Stomach (tissue), 19 donors: ENCODE measurements at places on chromosomes 12 and 14. TPM values are rescaled to one million over a fixed set of nuclear protein-coding genes. Genes with fewer than 3 reads are reported as not detected.

The TBX3 gene
- total RNA-seq: 5.7 TPM

The OR4Q3 gene
- not detected for total RNA-seq

DNA sequence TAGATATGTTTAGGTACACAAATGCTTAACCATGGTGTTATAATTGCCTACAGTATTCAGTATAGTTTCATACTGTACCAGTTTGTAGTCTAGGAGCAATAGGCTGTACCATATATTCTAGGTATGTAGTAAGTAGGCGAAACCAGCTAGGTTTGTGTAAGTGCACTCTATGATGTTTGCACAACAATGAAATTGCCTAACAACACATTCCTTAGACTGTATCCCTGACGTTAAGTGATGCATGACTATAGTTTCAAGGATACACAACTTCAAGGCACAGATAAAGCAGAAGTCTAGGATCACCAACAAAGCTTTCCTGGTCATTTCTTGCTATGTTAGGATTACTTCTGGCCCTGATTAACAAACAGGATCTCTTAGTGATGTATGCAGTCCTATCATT lies 135.1 kb downstream of the SLC38A1 start:
- no peak for DNase-seq
- no peaks in the 10 kb centered on the region for H3K27me3 ChIP-seq
- no peak overlapping the region for H3K4me3 ChIP-seq
- H3K27ac ChIP-seq: no peak overlapping the region

GRCh38 chr12:117827660-117828059 lies 141.1 kb downstream of the KSR2 start:
- H3K4me3 ChIP-seq: no peak overlapping the region
- H3K27me3 ChIP-seq: no peaks in the 10 kb centered on the region
- no peaks in the 10 kb centered on the region for H3K4me1 ChIP-seq
- no peak overlapping the region for H3K27ac ChIP-seq
- H3K36me3 ChIP-seq: no peaks in the 10 kb centered on the region

- no peaks in the 10 kb centered on the region for H3K4me1 ChIP-seq
- H3K27ac ChIP-seq: no peak overlapping the region
- no peaks in the 10 kb centered on the region for H3K36me3 ChIP-seq
- H3K27me3 ChIP-seq: no peaks in the 10 kb centered on the region
These were observed 111.4 kb downstream of the EGLN3 start for GRCh38 chr14:33839193-33840076.

DNA sequence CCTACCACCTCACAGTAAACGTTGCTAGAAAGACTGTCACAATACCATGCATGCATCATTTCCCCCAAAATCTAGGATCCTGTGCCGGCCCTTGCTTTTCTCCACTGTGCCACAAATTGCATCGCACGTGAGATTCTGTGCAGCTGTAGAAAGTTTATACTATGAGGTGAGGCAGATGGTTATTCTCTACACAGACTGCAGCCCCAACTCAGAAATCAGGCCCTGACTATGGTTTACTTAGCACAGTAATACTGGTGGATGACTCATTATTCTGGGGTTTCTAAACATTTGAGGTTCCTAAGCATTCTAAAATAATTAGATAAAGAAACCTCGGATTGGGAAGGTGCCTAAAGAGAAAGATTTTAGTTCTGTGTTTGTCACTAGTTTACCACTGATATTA lies 163.8 kb upstream of the CCDC198 start:
- DNase-seq: peak; percentile 38
- no peak overlapping the region for H3K4me3 ChIP-seq
- H3K36me3 ChIP-seq: no peaks in the 10 kb centered on the region
- H3K27me3 ChIP-seq: no peaks in the 10 kb centered on the region
- H3K4me1 ChIP-seq: no peaks in the 10 kb centered on the region
- H3K27ac ChIP-seq: no peak overlapping the region

The AMDHD1 gene
- not detected for total RNA-seq

The A2M gene
- total RNA-seq: 231 TPM

DNA sequence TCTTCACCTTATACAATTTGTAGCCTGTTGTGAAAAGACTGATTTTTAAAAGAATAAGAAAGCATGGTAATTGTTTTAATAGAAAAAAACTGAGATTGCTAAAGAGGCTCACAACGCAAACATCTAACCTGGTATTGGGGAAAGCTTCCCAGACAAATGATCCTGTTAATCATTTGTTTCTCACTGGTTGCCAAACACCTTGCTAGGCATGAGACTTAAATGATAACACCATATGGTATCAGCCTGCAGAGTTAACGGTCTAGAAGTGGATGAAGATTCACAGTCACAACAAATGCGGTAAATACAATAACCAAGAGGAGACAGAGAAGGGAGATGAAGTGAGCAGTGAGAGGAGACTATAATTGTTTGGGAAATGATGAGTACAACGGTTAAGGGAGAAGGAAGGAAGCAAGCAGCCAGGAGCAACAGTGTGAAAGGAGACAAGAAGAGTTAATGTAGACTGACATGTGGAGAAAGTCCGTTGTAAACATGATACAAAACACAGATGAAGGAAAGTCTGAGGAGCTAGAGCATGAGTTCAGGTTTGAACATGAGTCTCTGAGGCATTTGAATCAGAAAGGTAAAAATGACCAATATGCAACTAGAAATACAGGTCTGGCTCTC lies 19.8 kb downstream of the GXYLT1 start:
- no peak for DNase-seq
- no peak overlapping the region for H3K4me3 ChIP-seq
- H3K27me3 ChIP-seq: no peaks in the 10 kb centered on the region

The REP15 gene
- 16.5 TPM for total RNA-seq

- no peak overlapping the region for H3K4me3 ChIP-seq
- H3K4me1 ChIP-seq: no peaks in the 10 kb centered on the region
- DNase-seq: no peak
- H3K27me3 ChIP-seq: no peaks in the 10 kb centered on the region
- H3K27ac ChIP-seq: no peak overlapping the region
- no peaks in the 10 kb centered on the region for H3K36me3 ChIP-seq
These were observed 155.1 kb downstream of the KIF21A start for GRCh38 chr12:39287817-39288216.

DNA sequence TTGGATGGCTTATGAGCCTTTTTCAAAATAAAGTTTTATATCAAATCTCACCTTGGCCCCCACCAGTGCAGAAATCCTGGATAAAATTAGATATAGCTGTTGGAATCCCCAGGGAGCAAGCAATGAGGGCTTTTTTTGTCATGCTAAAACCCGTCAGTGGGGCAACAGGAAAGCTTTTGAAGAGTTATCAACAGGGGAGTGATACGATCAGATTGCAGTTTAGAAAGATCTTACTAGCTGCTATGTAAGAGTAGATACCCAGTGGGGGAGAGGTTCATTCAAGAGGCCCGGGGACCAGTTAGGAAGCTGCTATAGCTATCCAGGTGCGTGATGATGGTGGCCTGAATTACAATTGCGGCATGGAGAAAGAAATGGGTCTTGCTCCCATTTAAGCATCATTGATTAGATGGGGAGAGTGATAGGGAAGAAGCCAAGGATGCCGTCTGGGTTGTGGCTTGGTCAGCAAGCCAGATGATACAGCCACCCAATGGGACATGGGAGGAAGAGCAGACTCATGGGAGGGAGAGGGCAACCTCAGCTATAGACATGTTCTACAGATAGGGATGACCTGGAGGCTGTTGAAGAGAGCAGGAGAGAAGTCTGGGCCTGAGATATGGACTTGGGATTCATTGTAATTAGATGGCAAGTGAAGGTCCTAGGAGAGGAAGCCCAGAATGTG lies 272.4 kb downstream of the DPF3 start:
- DNase-seq: no peak
- H3K4me1 ChIP-seq: no peaks in the 10 kb centered on the region
- no peaks in the 10 kb centered on the region for H3K27me3 ChIP-seq
- H3K4me3 ChIP-seq: no peak overlapping the region
- H3K27ac ChIP-seq: no peak overlapping the region

DNA sequence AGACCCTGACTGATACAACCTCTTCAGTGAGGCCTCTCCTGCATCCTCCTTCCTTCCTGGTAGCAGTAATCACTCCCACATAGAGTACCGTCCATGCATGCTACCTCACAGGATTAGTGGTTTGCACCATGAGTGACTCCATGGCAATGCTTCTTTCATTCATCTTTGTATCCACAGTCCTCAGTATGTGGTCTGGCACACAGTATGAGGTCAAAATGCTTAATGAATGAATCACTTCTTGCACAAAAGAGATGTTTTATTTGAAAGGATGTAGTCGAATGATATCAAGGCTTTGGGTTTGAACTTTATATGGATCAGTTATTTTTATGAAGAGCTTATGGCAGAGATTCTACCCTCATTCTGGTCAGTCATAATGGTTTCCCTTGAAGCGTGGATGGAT lies 42.2 kb downstream of the KCNA5 start:
- H3K27ac ChIP-seq: no peak overlapping the region
- peaks cover 17% of the 10 kb centered on the region for H3K27me3 ChIP-seq
- no peaks in the 10 kb centered on the region for H3K4me1 ChIP-seq
- DNase-seq: no peak
- no peak overlapping the region for H3K4me3 ChIP-seq

The ST8SIA1 gene
- total RNA-seq: 5.0 TPM

The ARMH4 gene
- total RNA-seq: 2.2 TPM

The NPAS3 gene
- total RNA-seq: not detected

The B3GNT4 gene
- total RNA-seq: not detected

DNA sequence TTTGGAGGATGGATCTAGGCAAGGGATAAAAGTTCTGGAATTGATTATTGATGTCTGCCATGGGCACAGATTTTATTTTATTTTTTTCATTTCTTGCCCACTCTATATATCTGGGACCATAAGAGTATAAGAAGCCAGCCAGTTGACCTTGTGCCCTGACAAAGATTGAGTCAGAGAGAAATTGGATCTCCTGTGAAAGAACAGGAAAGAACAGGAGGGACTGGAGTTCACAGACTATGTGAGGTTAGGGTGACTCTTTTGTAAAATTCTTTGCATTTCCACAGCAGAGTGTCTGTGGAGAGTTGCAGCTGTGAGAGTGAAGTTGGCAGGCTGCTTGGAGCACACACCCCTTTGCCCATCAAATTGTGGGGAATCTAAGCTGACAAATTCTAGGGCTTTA lies 358.4 kb upstream of the TBX3 start:
- H3K27ac ChIP-seq: no peak overlapping the region
- H3K36me3 ChIP-seq: no peaks in the 10 kb centered on the region
- no peak overlapping the region for H3K4me3 ChIP-seq
- H3K27me3 ChIP-seq: no peaks in the 10 kb centered on the region
- H3K4me1 ChIP-seq: no peaks in the 10 kb centered on the region

The RIPK3 gene
- 6.4 TPM for total RNA-seq

The KRT85 gene
- total RNA-seq: not detected

- no peak overlapping the region for H3K4me3 ChIP-seq
- peaks cover 11% of the 10 kb centered on the region for H3K4me1 ChIP-seq
- H3K36me3 ChIP-seq: no peaks in the 10 kb centered on the region
- H3K27ac ChIP-seq: no peak overlapping the region
These were observed 35.4 kb upstream of the SPPL3 start for GRCh38 chr12:120939523-120939922.

- H3K27ac ChIP-seq: no peak overlapping the region
- DNase-seq: no peak
- no peaks in the 10 kb centered on the region for H3K27me3 ChIP-seq
- H3K36me3 ChIP-seq: no peaks in the 10 kb centered on the region
These were observed 53.8 kb upstream of the NPFF start for GRCh38 chr12:53560912-53561589.

DNA sequence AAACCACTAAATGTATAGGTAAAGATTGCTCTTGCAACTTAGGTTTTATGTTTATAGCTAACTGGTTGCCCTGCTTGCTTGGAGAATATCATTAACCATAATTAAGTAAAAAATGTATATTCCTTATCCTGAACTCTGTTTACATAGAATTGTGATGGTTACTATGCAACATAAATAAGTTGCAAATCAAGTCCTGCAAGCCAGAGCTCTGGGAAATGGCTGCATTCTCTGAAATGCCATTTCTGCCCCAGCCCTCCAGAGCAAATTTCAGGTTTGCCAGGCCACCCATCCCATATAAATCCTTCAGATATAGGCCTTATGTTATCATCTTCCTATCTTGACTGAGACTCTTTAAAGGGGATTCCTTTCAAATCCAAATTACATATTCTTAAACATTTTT lies 118.4 kb upstream of the MYF6 start:
- no peak overlapping the region for H3K4me3 ChIP-seq
- no peaks in the 10 kb centered on the region for H3K27me3 ChIP-seq
- peak; percentile 7 for DNase-seq
- no peaks in the 10 kb centered on the region for H3K4me1 ChIP-seq
